ENCODE measurements at places on chromosomes 3 and 15.

- no peak for DNase-seq
Observed at GRCh38 chr3:160986069-160986468, 119.1 kb downstream of the B3GALNT1 start.

DNA sequence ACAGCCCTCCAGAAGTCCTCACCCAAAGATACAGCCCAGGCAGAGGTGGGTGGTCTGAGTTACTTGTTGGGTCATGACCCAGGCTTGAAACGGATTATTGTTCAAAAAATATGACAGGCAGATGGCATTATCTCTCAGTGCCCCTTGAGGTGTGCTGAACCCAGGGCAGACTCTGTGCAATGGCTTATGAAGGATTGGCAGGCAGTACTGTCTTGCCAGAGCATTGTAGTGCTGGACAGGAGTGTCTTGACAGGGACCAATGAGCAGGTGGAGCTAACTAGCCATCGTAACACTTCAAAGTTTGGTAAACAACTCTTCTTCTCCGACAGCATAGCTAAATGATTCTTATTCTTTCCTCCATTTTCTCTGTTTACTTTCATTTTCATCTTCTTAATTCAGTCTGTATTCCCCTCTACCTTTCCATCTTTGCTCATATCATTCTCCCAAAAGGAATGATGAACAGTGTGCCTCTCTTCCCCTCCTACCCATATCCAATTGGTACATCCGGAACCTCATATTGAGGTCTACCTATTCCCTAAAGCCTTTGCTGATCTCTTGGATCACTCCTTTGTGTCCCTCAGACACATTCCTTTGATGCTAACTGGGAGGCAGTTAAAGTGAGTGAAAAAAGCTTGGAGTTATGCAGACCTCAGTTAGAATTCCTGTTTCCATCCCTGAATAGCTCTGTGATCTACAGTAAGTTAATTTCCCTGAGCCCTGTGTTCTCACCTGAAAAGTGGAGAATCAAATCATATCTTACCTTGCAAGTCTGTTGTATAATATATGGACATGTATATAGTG is 2.6 kb upstream of the IL20RB start:
- no peak for DNase-seq

DNA sequence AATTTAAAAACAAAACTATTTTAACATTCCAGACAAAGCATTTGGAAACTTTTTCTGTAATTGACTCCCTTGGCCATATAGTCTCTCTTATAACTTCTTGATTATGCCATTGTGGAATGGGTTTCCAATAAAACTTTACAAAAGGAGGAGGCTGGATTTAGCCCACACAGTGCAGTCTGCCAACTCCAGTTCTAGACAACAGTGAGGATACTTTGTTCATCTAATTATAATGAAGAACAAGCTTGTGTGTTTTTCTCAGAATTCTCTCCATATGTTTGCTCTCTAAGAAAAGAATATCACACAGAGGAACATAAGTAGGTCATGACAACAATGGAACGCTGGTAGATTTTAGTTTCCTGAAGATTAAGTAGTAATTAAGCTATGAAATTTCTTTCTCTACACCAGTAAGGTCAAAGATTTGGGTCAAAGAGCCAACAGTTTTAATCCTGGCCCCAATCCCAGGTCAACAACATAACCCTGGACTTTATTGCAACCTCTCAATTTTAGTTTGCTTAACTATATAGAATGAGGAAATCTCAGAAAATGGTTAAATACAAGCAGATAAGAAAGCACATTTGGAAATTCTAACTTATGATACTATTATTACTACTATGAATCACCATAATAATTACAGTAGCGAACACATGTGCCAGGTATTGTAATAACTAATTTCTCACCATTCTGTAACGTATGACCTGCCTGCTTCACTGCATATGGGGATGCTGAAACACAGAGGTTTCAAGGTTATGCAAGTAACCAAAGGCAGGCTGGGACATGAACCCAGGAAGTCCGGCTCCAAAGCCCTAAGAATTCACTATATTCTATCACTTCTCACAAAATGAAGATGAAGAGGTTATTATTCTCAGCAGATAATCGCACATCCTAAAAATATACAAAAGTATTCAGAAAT is 65.7 kb downstream of the TJP1 start:
- no peak for DNase-seq

DNA sequence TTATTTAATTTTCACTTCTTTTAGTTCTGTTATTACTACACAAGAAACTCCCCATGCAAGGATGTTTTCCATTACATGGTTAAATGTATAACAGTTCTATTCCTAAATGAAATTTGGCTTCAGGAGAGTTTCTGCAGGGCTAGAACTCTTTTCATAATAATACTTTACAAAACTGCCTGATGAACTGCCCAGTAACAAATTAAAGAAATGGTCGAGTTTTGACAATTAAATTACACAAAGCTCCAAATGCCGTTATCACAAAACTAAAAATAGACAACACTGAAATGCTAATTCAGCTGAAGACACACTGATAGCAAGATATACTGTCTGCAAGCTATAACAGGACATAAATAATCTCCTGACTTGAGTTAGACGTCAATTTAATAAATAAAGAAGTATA is 435.2 kb upstream of the CCDC54 start:
- no peak for DNase-seq

- DNase-seq = no peak
Observed at GRCh38 chr15:58678683-58679082, 70.8 kb downstream of the ADAM10 start.

DNA sequence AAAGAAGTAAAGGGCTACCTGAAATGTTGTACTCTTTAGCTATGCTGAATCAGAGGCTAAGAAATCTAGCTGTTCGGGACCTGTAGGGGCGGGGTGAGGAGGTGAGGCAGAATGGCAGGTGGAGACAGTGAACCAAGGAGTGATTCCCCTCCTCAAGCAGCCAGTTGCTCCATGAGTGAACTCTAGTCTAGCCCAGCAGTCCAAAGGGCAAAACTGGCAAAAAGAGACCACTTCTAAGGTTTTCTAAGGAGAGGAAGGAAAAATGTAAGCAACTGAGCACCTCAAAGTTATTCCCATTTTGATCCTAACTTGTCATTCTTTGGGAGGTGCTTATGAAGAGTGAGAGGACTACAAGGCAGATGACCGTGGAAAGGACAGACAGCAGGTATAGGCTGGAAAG is 19.3 kb upstream of the TOPAZ1 start:
- DNase-seq = no peak

- peak; percentile 82 for DNase-seq
Observed at GRCh38 chr15:75454471-75455378, 3.2 kb upstream of the SIN3A start.

GRCh38 chr3:112605285-112605684 is 35.7 kb downstream of the CCDC80 start:
- DNase-seq = no peak

GRCh38 chr3:23928524-23928923 is 11.6 kb downstream of the RPL15 start:
- DNase-seq = no peak

- DNase-seq = no peak
Observed at GRCh38 chr3:57505901-57506300, 38.2 kb downstream of the DNAH12 start.

DNA sequence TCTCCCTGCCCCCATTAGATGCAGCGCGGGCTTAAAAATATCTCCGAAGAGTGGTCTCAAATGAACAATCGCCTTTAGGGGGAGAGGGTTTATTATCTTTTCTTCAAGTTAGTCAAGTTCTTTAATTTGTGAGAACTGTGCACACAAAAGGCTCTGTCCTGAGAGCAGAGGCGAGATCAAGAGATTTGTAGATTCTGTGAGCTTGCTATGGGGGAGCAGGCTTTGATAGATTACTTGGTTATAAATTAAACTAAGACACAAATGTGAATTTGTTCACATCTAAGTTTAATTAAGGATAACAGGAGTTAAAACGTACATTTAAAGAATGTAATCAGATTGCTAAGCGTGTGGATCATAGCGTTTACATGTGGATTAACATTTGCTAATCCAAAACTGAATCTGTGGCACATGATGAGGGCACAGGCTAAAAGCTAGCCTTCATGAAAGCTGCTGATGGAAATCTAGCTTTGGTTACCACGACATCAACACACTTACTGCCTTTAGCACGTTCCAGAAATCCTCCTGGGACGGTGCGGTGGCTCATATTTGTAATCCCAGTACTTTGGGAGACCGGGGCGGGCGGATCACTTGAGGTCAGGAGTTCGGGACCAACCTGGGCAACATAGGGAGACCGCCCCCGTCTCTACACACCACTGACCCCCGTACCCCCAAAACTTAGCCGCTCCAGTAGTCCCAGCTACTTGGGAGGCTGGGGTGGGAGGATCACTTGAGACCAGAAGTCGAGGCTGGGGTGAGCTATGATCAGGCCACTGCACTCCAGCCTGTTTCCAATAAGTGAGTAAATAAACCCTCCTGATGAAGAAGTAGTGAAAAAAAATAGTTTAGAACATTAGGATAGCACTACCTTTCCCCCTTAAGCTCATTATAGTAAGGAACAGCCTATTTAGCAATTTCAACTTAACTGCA is 1.0 kb upstream of the PRTG start:
- DNase-seq = no peak

DNA sequence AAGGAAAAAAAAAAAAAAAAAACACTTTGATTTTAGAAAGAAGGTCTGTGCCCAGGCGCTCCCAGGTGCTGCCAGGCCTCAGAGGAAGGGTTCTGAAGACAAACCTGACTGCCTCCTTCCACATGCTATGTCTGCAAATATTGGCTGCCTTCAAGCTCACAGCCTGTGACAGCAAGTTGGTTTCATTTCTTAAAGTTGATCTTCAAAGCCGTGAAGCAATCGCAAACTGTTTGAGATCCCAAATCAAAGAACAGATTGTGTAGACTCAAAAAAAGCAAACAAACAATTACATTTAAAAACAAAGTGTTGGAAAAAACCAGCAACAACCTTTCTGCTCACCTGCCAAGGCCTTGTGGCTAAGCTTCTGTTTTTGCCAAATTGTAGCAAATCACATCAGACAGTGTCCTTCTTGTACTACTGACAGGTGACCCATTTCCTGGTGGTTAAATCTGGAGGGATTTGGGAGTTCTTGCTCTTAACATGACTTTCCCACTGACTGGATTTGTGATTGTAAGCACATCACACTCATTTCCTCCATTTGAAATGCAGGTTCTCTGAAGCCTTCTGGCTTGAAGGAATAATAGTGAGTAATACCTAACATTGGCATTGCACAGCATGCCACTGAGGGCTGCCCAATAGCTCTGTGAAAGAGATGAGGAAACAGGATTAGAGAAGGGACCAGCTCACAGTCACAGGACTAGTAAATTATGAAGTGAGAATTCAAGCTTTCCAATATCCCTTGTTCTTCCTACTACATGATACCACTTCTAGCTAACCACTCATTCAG is 502.4 kb downstream of the LPP start:
- DNase-seq = no peak

DNA sequence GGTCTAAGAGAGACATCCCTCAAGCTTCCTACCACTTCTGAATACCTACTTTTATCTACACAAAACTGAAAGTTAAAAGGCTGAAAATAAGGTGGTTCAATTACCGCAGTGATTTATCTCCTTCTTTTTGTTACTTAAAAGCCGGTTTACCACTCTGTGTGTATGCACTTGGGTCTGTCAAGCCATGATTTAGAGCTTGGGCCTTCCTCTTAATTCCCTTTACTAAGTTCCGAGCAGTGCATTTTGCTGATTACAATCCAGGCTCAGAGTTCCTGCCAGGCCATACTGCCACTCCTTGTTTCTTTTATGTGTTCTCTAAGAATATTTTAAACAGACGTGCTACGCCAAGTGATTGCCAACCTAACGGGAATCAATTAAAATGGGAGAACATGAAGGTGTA is 16.5 kb downstream of the KCTD6 start:
- no peak for DNase-seq

- no peak for DNase-seq
Observed at GRCh38 chr15:63985221-63986184, 60.8 kb downstream of the DAPK2 start.

DNA sequence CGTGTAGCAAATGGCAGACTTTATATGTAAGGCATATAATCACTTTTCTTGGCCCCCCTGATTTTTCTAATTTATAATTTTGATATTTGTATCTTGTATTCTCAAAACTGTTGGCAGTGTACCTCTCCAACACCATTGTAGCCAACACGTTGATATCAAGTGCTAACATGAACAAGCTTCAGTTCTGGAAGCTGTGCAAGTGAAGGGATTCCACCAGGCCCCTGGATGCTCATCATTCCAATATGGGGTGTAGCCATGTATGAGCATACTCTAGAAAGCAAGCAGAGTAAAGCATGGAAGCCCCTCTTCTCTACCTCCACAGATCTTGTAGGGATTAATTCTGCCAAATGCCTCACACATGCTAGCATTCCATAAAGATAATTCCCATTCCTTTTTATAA is 211.3 kb downstream of the MYRIP start:
- no peak for DNase-seq

DNA sequence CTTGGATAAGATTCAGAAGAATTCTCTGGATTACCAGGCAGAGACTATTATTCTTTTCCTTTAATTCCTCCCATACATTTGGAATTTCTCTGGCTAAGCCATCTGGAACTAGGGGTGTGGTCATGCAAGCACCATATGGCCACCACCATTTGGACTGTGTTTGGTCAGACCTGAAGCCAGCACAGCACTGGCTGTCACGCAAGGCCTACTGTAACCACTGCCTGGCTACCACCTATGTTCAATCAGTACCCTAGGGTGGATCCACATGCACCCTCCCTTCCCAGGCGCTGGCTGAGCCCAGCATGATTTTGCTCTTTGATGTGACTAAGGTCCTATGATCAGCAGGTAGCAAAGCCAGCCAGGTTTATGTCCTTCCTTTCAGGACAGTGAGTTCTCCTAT is 287.8 kb upstream of the GOLIM4 start:
- DNase-seq = no peak

GRCh38 chr15:55535436-55535835 is 27.4 kb upstream of the DNAAF4 start:
- DNase-seq = no peak

DNA sequence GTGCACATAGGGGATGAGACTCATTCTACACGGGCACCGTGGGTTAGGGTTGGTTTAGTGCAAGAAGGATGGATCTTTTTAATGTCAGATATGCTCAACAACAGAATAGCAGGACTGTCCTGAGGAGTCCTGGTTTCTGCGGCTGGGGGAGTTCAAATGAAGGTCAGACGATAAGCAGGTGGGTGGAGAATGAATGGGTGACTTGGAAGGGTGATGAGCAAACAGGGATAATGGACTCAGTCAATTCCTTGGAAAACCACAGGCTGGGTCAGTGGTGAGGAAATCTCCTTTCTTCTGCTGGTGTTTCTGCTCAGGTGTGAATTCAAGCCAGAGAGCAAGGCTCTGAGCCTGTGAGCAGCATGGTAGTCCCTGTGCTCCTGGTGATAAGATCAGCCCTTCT is 59.9 kb downstream of the MESD start:
- no peak for DNase-seq

DNA sequence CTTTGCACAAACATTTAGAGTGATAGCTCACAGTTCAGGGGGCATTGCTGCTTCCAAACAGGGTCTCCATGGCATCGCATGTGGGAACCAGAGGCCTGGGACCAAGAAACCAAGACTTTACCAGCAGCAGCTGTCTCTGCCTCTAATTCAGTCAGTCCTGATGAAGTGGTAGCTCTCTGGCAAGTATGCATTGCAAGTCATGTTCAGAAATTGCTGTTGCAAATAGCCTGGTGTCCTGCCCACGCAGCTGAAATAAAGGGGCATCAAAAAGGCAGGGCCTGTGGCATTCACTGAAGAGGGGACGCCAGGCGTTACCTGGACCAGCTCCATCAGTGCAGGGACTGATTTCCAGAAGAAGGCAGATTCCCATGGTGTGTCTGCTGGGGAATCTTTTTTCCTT is 121.3 kb downstream of the CD47 start:
- no peak for DNase-seq
